ENCODE measurements at places on chromosomes 5 and 9.

DNA sequence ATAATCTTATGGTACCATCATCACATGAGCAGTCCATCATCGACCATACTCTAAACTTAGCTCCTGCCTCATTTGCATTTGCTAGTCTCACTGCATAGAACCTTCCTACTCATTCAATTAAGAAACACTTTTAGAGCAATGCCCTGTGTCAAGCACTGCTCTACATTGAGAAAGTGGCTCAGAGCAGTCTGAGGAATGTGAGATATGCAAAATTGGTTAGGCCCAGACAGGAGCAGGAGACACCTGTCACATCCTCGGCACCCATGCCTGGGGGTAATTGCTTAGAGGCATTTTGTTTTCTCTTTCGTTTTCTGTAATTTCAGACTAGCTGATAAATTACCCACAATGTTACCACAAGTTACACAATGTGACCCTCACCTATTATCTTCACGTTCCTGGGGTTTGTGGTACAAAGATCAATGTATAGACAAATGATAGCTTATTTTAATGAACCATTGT lies 4.9 kb upstream of the RARS1 start:
- DNase-seq, result no peak

GRCh38 chr5:143886651-143887638 lies 75.0 kb downstream of the HMHB1 start:
- DNase-seq, result no peak

- DNase-seq, result no peak
Measured at GRCh38 chr5:133869519-133870335, 98.7 kb downstream of the C5orf15 start.

GRCh38 chr5:143217804-143218160 lies 185.7 kb downstream of the NR3C1 start:
- peak; percentile 27 for DNase-seq

GRCh38 chr9:84667571-84668195 lies 1.8 kb upstream of the NTRK2 start:
- no peak for DNase-seq

DNA sequence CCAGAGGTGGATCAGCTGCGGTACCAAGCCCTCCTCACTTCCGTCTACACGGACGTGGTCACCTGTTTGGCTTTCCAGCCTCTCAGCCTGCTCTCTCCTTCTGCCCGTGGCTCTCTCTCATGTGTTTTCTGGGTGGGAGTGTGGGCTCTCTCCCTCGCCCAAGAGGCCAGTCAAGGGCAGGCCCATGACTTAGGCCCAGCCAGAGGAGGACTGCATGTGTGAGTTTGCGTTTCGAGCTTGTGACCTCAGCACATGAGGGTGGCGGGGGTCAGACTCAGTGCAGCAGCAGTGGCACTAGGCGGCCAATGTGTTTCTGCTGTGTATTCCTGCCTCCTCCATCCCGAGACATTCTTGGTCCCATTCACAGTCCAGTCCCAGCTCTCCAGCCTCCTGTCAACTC lies 82.5 kb upstream of the SMIM23 start:
- no peak for DNase-seq

DNA sequence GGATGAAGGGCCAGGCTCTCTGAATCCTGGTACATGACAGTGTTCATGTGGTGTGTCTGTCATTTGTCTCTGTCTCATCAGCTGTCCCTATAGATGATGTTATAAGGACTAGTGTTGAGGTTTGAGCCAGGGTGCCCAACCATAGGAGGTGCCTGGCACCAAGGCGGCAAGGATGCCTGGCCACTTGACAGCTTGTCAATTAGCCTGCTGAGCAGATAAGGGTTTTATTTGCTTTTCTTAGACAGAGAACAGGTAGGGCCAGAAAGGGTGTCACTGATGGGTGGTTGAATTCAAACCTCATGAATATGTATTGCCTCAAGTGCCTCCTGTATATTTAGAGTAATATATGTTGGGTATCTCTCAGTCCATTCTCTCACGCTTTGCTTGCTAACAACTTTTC lies 30.1 kb upstream of the AUH start:
- DNase-seq, result no peak

All from vagina (tissue), 2 donors.